AG09319 (cell line): ENCODE measurements at places on chromosomes 7 and 10.

GRCh38 chr10:34637418-34637911, 177.6 kb downstream of the PARD3 start:
- DNase-seq = no peak

DNA sequence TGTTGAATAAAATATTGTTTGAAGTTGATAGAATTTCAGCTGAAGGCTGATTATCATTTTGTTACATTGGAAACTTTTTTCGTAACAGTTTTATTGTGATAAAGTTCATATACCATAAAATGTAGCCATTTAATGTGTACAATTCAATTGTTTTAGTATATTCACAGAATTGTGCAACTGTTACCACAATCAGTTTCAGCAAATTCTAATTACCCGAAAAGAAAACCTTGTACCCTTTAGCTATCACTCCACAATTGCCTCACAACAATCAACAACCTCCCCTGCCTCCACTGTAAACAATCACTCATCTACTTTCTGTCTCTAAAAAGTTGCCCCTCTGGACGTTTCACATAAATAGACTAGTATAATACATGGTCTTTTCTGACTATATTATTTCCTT, 179.7 kb upstream of the BET1 start:
- DNase-seq = no peak

DNA sequence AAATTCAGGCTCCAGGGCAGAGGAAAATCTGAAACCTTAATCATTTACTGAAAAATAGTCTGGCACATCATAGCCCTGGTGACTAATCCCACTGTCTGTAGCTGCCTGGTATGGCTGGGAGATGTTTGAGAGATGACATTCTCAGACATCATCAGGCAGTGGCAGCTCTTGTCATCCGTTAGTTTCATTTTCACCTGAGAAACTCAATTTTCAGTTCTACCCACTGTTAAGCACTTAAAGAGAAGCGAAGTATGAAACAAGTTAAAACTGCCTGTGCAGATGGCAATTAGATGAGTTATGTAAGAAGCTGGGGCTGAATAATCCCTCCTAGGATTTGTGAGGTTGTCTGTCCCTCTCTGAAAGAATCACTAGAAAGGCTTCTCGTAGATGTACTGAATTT, 150.2 kb downstream of the NSUN6 start:
- peak; percentile 3 for DNase-seq

- no peak for DNase-seq
These were observed 138.7 kb downstream of the NEURL1 start for GRCh38 chr10:103632247-103632642.

DNA sequence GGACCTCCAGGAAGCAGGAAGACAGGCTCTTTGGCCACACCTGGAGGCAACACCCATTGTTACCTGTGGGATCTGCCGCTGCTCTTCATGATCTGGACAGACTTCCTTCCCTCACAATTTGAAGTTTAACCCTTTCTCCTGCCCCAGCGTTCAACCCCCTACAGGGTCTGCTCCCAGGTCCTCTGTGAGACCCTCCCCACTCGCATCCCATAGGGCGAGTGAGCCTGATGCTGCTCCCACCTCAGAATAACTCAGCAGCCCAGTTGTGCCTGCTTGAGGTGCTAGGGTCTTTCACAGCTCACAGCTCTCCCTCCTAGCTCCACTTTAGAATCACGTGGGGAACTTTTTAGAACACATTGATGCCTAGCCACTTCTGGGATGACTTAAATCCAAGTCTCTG, 61.8 kb upstream of the C10orf90 start:
- DNase-seq = no peak

GRCh38 chr10:34184397-34184796, 630.7 kb downstream of the PARD3 start:
- no peak for DNase-seq

DNA sequence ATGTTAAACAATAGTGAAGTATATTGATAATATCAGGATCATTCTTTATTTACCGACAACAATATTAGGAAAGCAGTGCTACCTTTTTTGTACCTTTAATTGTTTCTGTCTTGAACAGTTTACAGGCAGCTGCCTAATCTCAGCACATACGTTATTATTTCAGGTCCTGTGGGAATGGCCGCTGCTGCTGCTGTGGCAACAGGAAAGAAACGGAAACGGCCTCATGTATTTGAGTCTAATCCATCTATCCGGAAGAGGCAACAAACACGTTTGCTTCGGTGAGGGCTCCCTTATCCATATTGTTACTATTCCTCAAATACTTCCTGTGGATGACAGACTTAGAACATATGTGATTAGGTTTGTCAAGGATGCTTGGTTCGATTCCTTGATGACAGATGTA, 59.7 kb downstream of the NRF1 start:
- no peak for DNase-seq

- DNase-seq = no peak
These were observed 5.5 kb upstream of the ZNF316 start for GRCh38 chr7:6631605-6632004.

DNA sequence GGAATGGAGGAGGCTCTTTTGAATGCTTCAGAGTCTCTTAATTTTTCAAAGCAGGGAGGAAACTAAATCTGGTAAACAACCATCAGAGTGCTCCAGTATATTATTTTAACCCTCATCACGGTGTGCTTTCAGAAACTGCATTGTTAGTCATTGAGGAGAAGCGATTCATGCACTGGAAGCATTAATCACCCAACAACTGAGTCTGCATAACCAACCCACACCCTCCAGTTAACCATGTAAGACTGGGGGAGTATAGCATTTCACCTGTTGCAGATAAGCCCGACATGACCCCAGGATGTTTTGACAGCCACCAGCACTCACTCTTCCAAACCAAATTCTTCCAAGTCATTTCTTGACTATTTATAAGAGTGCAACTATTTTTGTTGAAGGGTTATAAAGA, 257.6 kb downstream of the GATA3 start:
- no peak for DNase-seq
